ENCODE measurements at places on chromosomes 3 and 15.

GRCh38 chr15:59360896-59361295 lies 11.8 kb downstream of the MYO1E start:
- DNase-seq = no peak

- no peak for DNase-seq
Measured at GRCh38 chr3:42510325-42510724, 7.9 kb downstream of the VIPR1 start.

GRCh38 chr3:127691489-127691888 lies 18.7 kb downstream of the ABTB1 start:
- DNase-seq = no peak

- DNase-seq = no peak
Measured at GRCh38 chr3:85476891-85477495, 518.2 kb downstream of the CADM2 start.

DNA sequence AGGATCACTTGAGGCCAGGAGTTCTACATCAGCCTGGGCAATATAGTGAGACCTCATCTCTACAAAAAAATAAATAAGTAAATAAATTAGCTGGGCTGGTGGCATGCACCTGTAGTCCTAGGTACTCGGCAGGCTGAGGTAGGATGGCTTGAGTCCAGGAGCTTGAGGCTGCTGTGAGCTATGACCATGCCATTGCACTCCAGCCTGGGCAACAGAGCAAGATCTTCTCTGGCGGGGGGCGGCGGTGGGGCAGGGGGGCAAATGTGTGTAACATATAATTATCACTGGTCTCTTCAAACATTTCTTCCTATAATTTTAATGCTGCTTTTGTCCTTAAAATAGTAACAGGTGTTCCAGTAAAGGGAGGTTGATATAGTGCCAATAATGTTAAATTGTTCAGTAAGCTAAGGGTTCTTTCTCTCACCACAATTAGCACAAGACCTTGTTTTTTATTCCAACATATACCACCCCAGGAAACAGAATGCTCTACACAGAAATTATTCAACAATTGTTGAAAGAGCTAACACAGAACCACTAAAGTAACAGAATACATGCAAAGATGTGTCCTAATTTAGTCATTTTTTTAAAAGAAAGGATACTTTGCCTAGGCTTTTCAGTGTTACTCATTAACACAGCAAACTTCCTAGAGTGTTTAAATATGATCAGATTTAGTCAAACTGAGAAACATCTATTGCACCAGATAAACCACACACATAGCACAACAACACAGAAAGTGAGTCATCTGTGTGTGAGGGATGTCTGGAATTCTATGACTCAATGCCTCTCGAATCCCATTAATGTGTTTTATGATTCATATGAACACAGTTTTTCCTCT lies 29.1 kb downstream of the ANKRD28 start:
- peak; percentile 80 for DNase-seq

DNA sequence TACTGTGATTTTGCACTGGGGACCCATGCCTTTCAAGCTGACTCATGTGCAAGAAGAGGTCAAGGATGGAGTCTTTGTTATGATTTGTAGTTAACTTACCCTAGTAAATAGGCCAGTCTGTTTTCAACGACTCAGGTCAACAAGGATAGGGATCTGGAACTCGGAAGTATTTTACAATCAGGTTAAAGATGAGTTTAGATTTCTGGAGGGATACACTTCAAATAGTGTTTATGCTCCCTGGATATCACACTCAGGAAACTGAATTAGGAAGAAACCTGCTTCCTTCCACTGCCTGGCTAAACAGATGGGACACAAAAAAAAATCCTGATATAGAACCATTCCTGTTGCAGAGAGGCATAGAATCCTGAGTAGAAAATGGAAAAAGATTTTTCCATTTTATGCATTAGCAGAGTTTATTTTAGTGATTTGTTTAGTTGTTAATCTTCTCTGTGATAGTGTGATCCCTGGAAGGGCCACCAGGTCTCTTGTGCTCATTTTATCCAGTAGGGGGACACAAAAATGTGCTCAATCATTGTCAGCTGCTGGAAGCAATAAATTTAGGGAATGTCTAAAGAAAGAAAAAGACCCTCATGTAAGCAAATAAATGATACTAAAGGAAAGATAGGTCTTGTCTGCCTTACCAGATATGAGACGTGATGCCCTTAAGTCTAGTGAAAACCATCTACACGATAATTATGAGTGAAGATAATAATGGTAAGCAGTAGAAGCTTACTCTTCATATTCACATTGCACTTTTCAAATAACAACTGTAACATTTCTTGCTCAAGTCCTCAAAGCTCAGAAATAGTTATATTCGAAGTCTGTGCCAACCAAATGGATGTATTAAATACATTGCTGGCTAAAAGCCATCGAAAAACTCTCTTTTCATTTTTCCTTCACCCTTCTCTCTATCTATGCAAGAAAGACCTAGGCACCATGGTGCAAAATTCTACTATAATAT lies 452.1 kb upstream of the KCNMB2 start:
- no peak for DNase-seq

DNA sequence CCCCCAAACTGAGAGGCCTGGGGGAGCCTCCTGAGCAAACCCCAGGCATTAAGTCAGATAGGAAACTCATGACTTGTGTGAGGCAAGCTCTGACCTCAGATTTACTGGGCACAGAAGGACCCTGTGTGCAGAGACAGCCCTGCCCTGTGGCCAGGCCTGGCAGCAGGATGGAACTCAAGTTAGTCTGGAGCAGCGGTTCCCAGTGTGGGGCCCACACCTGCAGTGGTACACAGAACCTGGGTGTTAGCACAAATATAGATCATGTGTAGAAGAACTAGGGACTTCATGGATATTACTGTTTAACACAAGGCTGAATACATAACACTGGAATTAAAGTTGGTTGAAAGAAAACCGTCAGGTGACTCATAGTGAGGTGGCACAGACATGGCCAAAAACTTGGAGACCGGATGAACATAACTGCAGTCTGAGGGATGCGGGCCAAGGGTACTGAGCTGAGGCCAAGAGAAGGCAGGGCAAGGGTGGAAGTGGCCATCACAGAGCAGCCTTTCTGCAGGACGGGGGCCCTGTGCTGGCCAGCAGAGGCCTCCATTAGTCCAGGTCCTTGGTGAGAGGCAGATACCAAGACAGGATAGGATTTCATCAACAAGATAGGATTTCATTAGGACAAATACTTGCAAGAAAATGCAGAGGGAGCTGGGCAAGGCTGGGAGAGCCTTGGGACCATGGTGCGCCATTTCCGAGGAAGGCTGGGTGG lies 40.9 kb downstream of the IRAK2 start:
- DNase-seq = peak; percentile 68

DNA sequence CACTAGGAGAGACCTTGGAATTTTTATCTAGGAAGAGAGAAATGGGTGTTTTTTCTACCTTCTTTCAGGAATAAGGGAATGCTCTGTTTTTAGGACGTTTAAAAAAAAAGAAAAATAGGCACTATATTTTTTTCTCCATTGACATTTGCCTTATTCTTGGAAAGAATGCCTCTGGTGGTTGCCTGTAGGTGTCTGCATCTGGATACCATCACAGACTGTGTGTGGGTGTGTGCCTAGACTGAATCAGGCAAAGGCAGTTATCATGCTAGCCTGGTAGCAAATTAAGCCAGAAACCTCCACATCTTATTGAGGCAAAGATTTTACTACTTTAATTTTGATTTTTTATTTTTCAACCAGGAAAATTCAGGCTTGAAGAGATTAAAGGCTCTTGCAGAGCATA lies 513.6 kb upstream of the KCNMB2 start:
- DNase-seq = no peak

DNA sequence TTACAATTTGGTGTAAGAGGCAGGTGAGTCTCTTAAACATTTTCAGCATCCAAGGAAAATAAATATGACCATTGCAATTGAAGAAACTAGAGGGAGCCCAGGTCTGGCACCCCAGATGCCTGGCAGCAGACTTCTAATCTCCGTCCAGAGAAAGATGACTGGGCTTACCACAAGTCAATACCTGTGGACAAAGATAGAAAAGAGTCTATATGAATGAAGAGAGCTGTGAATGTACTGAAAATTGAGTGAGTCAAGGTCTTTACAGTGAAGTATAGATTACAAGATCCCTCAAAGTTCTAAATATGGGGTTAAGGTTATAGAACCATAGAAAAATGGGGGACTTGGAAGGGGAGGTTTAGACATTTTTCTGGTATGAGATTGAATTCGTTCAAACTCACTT lies 827.4 kb upstream of the NR2F2 start:
- DNase-seq = no peak

- no peak for DNase-seq
Measured at GRCh38 chr15:41180206-41180789, 50.3 kb downstream of the EXD1 start.

GRCh38 chr3:193978030-193978429 lies 157.9 kb upstream of the HES1 start:
- no peak for DNase-seq

DNA sequence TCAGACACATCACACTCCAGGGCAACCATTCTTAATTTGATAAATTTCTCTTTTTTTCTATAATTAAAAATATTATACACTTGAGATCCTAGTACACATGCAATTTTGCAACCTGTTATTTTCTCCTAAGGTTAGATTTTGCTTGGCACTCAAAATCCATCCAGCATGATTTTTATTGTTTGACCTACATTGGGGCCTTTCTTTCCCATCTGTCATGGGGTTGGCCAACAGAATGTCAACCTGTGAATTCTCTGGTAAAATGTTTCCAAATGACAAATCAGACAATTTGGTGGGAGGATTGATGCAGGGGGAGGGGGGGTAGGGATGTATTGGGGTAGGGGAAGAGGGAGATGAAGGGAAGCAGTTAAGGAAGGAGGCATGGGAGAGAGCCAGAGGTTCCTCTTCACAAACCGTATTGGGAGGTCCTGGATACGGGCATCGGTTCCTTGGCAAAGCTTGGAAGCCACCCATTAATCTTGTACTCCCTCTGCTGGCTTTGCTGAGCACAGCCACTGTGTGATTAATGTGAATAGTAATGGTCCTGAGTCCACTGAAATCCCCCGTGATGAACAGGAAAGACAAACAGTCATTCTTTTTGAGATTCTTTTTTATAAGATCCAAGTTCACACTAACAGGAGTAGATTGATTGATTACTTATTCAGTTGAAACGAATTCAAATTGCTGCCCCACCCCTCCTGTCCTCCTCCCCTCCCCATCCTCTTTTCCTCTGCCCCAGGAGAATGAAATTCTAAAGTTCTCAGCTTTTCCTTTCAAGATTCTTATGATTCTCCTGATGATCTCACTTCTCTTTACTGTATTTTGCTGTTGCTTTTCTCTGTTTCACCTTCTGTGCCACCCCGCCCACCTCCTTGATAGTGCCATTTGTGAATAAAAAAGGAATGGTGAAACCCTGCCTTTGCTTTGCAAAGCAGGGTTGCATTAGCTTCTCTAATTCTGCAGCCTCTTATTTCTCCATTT lies 82.2 kb upstream of the SLC25A26 start:
- DNase-seq = peak; percentile 24

DNA sequence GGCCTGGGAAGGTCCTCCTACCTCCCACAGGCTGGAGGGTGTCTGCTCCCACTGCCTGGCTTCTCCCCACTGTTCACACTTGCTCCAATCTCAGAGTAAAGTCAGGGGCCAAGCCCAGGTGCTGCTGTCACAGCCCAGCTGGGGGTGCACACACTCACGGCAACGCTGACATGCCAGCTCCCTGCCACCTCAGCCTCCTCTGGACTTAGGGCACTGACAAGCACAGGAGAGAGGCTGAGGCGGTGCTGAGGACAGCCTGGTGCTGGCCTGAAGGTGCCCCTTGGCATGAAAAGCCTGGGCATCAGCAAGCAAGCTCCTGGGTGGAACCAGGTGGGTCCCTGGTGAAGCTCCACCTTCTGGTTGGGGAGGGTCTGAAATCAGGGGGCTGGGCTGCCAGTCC lies 53.0 kb downstream of the LSAMP start:
- no peak for DNase-seq

DNA sequence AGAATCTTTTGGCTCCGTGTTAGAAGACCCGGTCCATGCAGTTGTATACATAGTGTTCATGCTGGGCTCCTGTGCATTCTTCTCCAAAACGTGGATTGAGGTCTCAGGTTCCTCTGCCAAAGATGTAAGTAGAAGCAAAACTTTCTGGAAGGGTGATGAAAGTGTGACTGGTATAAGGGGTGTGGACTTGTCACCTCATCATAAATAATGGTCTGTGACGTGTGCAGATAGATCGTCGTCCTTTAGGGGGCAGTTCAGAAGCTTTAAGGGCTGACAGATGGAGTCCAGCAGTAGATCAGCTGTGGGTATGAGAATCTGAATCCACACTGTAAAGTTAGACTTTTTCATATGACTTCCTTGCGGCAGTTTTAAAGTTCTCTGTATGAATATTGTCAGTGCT lies 15.3 kb downstream of the SEC61A1 start:
- no peak for DNase-seq

DNA sequence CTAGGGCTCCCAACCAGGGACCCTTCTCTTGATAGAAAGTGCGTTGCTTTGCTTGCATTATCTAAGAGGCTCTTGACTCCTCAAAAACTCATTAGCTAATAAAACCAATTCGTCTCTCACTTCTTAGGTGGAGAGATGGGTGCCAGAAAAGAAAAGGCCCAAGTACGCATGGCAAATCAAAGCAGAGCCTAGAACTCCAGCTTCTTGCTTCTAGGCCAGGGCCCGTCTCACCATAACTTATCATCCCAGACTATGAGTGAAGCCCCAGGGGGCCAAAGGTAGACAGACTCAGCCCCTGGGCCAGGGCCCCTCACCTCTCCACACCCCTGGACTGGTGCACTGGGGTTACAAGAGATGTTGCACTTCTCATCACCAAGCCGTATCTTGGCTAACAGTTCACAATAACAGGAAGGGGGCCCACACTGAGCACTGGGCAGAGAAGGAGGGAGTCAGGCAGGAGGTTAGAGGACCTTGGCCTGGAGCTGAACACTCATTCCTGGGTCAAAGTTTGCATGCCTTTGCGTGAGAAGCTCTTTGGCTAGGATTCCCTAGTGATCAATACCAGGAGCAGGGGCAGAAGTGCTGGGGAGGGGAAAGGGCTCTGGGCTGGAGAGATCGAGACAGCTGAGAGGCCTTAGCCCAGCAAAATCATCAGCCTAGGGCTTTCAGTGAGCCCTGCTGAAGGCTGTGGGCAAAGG lies 5.4 kb upstream of the CYP1A1 start:
- no peak for DNase-seq

DNA sequence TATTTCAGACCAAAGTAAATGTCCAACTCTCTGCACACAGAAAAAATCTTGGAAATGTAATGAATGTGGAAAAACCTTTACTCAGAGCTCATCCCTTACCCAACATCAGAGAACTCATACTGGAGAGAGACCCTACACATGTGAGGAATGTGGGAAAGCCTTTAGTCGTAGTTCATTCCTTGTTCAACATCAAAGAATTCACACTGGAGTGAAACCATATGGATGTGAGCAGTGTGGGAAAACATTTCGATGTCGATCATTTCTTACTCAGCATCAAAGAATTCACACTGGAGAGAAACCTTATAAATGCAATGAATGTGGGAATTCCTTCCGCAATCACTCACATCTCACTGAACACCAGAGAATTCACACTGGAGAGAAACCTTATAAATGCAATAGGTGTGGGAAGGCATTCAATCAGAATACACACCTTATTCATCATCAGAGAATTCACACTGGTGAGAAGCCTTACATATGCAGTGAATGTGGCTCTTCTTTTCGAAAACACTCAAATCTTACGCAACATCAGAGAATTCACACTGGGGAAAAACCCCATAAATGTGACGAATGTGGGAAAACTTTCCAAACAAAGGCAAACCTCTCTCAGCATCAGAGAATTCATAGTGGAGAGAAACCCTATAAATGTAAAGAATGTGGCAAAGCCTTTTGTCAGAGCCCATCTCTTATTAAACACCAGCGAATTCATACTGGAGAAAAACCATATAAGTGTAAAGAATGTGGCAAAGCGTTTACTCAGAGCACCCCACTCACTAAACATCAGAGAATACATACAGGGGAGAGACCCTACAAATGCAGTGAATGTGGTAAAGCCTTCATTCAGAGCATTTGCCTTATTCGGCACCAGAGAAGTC lies 8.0 kb upstream of the ZNF501 start:
- no peak for DNase-seq
